Iris pigment epithelial cell (primary cell): ENCODE measurements at places on chromosomes 12 and 14.
A peak's percentile ranks its signal among the peaks of the same experiment; 100 is the strongest.

- no peak for DNase-seq
These were observed 17.7 kb downstream of the ERP27 start for GRCh38 chr12:14920475-14921126.

- DNase-seq: no peak
These were observed 57.3 kb downstream of the NOC4L start for GRCh38 chr12:132201391-132202120.

DNA sequence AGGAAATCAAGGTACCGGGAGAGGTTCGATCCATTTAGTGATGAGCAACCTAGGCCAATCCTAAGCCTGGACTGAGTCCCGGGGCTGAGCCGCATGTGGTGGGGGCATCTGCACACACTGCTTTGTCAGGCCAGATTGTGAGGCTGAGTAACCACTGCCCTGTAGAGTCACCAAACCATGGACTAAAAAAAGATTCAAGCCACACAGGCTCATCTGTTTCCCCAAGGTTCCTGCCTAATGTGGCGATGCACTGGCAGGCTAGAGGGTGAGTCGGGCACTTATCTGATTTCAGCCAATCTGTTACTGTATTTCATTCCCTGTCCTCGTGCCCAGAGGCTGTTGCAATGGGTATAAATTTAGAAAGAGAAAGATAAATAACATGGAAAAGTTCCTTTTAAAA, 140.8 kb downstream of the TTC7B start:
- no peak for DNase-seq

- no peak for DNase-seq
These were observed 6.1 kb downstream of the ERGIC2 start for GRCh38 chr12:29374913-29375312.

DNA sequence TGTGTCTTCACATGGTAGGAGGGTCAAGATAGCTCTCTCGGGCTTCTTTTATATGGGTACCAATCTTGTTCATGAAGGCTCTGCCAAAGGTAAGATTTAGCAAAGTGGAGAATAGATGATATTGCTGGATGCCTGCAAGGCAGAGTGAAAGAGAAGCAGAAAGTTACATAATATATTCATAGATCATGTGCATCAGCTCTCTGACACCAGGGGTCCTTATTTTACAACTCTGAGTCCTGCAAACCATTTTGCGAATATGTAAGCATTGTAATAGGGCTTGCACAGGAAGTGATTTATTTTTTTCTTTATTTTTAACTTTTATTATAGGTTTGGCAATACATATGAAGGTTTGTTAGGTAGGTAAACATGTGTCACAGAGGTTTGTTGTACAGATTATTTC, 31.8 kb downstream of the CRADD start:
- DNase-seq: no peak

DNA sequence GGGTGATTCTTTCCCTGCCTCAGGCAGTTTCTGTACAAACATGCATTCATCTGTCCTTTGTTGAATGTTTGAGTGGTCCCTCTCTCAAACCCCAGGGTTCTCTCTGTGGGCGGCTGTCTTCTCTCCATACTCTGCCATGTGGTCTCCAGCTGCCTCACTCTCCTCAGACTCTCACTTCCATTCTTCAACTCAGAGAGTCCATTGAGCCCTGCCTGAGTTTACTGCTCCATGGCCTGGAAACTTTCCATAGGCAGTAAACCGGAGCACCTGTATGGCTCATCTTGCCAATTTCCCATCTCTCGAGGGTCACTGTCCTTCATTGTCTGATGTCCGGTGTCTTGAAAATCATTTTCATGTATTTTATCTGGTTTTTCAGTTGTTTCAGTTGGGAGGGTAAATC, 11.3 kb downstream of the C14orf132 start:
- DNase-seq: no peak

DNA sequence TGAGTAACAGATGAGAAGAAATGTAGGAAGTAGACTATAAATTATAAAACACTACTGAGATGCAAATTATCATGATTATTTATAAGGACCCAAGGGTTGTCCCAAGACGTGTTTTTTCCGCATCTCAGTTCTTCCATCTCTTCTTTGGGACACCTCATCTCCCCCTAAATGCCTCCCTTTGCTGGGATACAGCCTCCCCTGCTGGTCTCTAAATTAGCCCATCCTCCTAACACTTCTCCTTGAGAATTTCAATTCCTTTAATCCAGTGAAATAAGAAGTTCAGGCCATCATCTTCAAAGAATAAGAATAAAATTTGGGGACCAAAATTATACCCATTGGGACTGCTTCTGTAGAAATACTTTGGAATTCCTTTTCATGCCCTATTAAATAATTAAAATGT, 667.0 kb downstream of the BCL11B start:
- no peak for DNase-seq

DNA sequence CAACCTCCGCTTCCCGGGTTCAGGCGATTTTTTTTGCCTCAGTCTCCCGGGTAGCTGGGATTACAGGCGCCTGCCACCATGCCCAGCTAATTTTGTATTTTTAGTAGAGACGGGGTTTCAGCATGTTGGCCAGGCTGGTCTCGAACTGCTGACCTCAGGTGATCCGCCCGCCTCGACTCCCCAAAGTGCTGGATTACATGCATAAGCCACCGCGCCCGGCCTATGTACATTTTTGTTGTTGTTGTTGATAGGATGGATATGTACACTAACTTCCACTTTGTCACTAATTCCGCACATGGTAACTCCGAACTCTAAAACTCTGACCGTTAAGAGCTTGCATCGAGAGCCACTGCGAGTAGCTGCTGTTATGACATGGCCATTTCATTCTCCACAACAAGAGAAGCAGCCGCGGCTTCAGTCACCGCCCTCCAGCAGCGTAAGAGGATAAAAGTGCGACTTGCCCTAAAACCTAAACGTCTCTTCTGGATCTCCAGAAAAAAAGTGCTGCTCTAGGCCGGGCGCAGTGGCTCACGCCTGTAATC, 742 bp upstream of the MARS1 start:
- no peak for DNase-seq

DNA sequence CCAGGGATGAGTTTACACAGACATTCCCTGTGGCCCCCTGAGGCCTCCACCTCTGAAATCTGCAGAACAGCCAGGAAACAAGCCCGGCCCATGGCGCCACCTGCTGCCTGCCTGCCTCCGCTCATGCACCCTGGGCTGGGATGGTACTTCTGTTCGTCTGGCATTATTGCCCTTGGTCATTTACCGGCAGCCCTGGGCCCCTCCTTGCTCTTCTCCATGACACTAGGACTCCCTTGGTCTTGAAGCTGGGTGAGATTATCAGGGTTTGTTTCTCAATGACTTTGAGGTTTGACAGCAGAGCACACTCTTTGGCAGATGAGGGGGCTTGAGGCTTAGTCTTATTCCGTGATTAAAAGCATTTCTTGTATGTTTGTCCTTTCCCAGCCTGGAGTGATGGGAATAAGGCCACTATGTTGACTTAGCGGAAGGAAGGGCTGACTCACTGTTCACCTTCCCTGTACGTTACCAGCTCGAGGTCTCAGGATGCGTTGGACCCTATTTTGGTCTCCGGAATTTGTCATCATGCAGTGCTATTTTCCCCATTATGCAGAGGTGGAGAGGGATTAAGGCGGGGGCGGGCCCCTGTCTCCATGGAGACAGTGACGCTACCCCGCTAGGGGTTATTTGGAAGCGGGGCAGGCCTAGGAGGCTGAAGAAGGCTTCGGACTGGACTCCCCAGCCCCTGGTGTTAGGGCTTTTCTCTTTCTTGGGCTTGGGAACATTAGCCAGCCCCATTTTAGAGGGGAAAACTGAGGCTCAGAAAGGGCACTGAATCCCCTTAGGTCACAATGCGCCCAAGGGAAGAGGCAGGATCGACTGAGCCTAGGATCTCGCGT, 706 bp upstream of the PEX5 start:
- peak; percentile 66 for DNase-seq

DNA sequence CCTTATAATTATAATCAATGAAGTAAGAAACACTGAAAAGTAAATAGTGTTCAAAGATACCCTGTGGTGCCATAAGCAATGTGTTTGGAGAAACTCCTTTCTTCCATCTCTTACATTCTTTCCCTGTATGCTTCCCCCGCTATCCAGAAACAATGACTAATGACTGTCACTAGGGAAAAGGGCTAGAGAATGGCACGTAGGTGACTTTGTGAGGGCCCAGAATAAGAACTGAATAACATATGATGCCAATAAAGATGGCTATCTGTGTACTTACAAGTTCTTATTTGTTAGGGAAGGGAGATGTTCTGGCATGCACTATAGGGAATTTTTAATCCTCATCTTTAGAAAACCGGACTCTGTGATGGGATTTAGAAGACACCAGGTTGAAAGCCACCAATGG, 4.7 kb upstream of the KRT7 start:
- DNase-seq: no peak

DNA sequence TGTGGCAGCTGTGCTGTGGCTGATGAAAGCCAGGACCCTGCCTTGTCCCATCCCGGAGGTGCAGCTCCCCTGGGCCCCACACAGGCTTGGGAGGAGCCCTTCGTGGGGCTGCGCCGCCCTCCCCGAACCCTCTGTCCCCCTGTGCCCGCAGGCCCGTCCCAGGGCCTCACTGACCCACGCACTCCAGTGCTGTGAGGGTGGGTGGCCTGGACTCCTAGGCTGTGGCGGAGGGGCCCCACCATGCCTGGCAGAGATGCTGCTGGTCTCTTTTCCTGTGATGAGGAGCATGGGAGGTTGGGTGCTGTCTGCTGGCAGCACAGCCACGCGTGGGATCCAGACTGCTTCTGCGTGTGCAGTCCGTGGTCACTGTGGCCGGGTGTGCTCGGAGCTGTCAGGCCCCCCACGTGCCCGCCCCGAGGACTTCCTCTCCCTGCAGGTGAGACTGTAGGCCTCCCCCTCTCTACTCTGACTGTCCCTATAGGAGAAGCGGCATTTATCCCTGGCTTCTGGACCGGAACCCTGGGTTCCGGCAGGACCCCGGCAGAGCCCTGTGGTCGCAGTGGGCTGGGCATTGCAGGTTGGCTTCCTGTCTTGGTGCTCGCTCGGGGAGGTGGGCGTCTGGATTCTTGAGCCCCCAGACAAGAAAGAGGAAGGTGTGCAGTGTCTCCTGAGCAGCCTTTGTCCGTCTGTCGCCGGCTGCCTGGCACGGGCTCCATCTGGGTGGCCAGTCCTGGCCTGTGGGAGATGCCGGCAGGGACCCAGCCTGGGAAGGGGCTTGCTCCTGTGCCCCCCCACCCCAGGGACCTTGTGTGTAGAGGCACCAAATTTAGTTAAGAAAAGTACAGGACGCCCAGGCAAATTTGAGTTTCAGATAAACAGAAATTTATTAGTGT, 2.3 kb downstream of the MTA1 start:
- no peak for DNase-seq

- DNase-seq: peak; percentile 70
These were observed 26.4 kb upstream of the RASSF3 start for GRCh38 chr12:64583771-64584421.

DNA sequence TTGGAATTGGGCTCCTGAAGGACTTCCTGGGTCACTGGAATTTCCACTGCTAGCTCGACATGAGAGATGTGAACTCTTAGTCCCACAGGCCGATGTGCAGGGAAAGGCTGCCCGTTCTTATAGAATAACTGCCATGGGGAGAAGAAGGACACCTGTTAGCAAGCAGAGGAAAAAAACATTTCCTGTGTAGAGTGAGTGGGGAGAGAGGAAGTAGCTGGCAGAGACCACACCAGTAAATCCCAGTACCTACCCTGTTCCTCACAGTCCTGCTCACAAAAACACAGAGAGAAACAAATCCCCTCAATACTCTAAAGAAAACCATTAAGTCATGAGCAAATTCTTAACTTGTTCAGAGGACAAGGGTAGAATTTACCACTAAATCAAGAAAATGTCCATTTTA, 29.5 kb downstream of the AREL1 start:
- no peak for DNase-seq

DNA sequence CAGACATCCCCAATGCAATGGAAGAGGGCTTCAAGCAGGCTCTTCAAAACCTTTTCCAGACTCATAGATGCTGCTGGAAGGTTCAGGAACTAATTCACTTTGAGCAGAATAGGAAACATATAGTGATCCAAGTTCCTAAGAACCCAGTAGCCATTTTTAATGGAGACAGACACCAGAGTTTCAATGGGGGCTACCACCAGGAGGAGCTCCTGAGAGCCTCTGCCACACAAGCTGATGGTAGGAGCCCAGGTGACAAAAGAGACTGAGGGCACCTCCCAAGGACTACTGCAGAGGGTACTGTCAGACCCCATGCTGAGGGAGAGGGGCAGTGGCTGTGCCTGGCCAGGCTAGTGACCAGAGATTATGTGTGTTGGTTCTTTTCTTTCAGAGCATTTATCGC, 45.9 kb downstream of the IFNG start:
- DNase-seq: no peak

- DNase-seq: no peak
These were observed 943.2 kb downstream of the TMTC2 start for GRCh38 chr12:83629931-83630330.

DNA sequence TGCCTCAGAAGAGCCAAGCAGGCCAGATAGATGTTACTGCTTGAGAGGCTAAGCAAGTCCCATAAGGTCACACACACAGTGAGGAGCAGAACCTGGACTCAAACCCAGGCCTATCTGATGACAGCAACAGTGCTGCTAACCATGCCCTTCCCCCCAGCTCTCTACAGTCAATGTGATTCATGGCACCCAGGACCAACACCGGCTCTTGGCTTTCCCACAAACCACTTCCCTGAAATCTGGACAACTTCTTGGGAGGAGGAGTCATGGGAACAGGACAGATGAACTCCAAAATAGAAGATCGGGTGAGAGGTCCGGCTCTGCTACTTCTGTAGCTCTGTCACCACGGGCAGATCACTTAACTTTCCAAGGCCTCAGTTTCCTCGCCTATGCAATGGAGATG, 716 bp upstream of the PTGDR start:
- no peak for DNase-seq

GRCh38 chr12:118851891-118852290, 129.4 kb upstream of the SRRM4 start:
- no peak for DNase-seq
